ENCODE measurements at places on chromosomes 12 and 14. TPM values are rescaled to one million over a fixed set of nuclear protein-coding genes. Genes with fewer than 3 reads are reported as not detected.

- DNase-seq = no peak
These were observed 2.7 kb upstream of the TC2N start for GRCh38 chr14:91870001-91870400.

- DNase-seq = no peak
These were observed 27.1 kb downstream of the ATP6V1D start for GRCh38 chr14:67332468-67332867.

The SUOX gene
- 29.7 TPM for total RNA-seq

DNA sequence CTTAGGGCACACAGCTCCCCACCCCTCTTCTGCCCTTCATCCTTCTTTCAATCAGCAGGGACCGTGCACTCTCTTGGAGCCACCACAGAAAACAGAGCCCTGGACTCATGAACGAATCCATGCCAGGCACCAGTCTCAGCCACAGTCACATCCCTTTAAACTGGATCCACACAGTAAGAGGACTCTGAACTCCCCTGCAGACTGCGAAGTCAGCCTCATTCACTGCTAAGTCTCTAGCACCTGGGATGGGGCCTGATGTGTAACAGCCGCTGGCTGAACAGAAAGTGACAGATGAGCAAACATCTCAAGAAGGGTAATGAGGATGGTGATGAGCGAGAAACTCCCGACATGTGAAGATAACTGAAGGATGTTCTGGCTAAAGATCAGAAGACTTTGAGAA lies 45.8 kb upstream of the IQSEC3 start:
- no peak for DNase-seq

DNA sequence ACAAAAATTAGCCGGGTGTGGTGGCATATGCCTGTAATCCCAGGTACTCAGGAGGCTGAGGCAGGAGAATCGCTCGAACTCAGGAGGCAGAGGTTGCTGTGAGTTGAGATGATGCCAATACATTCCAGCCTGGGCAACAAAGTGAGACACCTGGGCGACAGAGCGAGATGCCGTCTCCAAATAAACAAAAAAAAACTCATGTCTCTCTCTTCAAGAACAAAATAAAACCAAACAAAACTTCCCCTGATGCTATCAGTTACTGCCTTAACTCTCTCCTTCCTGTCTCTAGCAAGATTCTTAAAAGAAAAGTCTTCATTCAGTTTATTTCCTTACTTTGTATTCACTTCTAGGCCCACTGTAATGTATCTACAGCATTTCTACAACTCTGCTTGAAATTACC lies 20.8 kb downstream of the KLHL28 start:
- no peak for DNase-seq

The SLC25A21 gene
- 0.78 TPM for total RNA-seq
